Ecto neural progenitor cell (in vitro differentiated cells): ENCODE measurements at places on chromosomes 3 and 15.
A peak's percentile ranks its signal among the peaks of the same experiment; 100 is the strongest.

- DNase-seq, result no peak
Observed at GRCh38 chr15:61106889-61107288, 122.2 kb downstream of the RORA start.

DNA sequence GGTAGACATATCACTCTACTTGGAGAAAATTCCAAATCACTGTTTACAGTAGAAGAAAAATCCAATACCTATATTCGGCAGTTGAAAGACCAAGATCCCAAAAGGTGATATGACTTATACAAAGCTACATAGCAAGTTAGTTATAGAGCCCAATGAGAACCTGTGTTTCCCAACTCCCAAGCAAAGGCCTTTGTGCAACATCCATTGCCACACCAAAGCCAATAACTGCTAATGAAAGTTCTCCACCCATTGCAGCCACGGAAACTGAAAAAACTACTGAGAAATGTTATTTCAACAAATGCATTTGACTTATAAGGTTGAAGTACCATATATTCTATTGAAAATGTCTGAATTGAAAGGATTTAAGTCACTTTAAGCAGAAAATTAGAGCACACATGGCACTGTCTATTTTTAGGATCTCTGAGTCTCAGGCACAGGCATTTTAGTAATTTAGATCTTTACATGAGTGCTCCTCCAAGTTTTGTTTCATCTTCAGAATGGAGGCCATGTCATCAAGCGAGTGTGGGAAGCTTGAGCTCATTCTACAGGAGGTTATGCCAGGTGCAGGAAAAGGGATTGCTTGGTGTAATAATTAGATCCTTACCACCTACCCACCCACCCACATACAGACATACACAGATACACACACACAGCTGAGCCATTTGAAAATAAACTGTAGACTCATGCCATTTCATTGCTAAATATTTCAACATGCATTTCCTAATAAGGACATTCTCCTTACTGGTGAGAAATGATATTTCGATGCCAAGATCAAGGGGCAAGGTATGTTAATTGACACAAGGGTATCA lies 19.7 kb upstream of the ANO10 start:
- DNase-seq, result no peak

DNA sequence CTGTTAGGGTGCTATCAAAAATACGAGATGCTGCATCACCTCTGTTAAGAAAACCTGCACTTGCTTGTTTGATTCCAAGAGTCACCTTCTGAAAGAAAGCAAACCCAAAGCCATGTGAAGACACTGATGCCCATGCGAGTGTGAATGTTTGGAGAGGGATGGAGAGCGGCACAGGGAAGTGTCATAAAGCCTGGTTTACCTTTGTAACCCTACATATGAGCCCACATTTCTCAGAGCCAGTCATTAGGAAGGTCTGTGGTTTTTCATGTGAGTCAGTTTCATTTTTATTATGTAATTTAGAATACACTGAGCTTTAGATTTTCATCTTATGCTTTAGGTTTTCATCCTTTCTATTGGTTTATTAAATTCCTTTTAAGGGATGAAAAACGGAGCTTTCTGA lies 896.8 kb downstream of the ROBO1 start:
- no peak for DNase-seq

DNA sequence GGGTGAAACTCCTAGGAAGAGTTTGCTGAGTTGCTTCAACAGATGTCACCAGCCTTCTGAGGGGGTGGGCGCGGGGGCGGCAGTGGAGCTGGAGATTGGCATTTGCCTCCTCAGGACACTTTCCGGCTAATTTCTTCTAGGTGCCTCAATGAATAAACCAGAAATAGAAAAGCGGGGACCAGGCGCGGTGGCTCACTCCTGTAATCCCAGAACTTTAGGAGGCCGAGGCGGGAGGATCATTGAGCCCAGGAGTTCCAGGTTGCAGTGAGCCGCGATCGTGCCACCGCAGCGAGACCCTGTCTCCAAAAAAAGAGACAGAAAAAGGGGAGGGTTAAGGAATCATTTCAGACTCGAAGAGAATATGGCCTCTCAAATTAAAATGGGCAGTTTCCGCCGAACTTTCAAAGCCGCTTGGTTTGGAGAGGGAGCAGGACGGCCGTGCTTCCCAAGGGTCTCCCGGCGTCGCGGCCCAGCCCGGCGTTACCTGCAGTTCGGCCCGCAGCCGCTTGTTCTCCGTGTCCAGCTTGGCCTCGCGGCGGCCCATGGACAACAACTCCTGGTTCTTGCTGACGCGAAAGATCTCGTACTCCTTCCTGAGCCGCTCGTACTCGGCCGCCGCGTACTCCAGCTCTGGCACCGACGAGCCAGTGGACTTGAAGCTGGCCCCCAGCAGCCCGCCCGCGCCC lies 587 bp downstream of the NPHP3 start:
- DNase-seq, result peak; percentile 86

GRCh38 chr3:58388550-58389091 lies 45.0 kb downstream of the PDHB start:
- no peak for DNase-seq

DNA sequence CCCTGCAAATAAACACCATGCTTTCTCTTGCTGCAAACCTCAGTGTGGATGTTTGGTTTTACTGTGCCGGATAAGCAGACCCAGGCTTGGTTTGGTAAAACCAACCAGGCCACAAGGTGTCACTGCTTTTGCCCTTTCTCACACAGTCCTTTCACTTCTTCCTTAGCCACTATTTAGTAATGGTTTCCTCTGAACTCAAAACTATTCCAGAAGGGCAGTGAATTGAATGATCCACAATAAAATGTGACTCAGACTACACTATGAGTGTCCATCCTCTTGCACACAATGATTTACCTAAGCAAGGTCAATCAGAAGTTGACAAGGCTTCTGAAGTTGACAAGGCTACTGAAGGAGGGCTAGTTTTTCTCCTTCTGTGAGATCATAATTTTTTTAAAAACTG lies 552.4 kb upstream of the CCDC54 start:
- no peak for DNase-seq
